DMS53 (cell line): ENCODE measurements at places on chromosomes 1 and 21.

- no peak for DNase-seq
Measured at GRCh38 chr1:228983661-228984060, 248.4 kb downstream of the RHOU start.

DNA sequence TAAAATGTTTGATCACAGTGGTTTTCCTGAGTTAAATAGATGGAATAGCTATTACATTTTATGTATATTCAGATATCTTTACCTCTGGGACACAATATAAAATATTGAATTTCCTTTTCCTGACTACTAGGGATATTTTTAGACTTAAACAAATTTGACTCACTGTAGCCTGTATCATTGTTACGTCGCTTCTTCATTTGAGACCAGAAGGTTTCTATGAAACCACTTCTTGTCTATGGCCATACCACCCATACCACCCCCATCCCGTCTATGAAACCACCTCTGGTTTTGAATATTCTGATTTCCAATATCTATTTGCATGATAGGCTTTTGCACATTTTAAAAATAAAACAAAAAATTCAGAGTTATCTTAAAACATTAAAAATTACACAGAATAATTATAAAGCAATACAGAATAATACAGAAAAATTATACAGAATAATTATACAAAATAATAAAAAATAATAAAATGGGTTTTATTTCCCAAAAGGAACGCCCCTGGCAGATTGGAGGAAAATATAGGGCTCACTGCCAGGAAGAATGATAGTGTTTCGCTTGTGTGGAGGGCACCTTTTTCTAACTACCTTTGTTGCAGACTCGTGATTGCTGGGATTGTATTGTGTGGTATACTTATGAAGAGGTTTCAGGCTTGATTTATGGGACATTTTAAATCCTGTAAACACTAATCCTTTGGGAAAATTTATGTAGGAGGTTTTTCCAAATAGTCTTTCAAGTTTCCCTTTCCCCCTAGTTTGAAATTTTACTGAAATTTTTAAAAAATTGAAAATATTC lies 4.7 kb downstream of the SPEN start:
- no peak for DNase-seq

- DNase-seq, result no peak
Measured at GRCh38 chr1:151294742-151295462, 12.8 kb downstream of the ZNF687 start.

DNA sequence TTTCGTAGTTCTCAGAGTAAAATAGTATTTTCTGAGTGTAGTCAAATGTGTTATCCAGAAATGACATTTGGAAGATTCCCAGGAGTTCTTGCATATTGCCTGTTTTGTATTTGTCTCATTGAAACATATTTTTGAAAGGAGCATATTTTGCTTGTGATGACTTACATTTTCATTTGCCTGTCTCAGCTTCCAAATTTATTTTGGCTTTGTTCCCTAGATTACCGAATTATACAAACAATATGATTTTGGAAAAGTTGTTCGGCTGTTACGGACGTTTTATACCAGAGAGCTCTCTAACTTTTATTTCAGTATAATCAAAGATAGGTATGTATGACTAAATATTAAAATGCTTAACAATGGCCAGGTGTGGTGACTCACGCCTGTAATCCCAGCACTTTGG lies 46.0 kb downstream of the IARS2 start:
- no peak for DNase-seq

- DNase-seq, result peak; percentile 96
Measured at GRCh38 chr1:221845650-221846371, 103.9 kb upstream of the DUSP10 start.

DNA sequence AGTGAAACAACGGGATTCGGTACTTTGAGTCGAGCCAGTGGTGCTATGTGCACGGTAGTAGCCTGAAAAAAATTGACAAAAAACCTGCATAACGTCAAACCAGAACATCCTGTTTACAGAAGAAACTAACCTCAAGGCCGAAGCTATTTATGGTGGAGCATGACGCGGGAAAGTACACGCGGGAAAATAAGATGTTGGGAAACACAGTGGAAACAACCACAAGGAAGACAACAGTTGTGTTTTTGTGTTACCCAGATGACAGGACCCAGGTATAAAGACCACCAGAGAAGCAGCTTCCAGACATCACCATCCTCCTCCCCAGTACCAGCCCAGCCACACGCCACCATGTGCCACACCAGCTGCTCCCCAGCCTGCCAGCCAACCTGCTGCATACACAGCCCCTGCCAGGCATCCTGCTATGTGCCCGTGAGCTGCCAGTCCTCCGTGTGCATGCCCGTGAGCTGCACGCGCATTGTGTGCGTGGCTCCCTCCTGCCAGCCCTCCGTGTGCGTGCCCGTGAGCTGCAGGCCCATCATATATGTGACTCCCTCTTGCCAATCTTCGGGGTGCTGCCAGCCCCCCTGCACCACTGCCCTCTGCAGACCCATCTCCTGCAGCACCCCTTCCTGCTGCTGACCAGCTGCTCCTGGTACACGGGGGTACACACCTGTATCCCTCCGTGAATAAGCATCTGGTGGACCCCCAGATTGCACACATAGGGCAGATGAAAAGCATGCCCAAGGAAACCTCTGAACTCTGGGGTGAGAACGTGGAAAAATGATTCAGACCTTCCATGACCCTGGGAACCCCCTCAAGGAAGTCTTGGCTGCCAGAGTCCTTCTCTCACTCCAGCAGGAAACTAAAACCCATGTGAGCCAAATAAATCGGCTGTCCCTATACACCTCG lies at the start of gene KRTAP12-3:
TSS of gene KRTAP12-3 (plus strand) at position 298 of the 906 bp plus-strand sequence. CDS start at position 346, 48 bp downstream.
- DNase-seq, result no peak

DNA sequence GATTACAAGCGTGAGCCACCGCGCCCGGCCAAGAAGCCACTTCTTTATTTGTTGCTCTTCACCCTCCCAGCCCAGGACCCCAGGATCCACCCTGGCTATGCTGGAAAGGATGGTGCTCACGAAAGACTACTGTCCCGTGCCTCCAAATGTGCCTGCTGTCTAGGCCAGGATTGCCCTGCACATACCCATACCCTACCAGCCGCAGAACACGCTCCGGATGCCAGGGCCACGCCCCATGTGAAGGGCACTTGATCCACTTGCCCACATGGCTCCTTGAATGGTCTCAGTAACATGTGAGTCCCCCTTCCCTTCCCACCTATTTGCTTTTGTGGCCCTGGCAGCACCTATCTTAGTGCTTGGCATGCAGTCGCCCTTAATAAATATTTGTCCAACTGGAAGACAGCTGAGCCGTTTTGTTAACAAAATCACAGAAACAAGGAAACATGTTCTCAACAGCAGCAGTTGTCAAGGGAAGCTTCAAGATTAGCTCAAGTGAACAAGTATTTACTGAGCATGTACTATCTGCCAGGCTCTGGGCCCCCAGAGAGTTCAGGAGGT lies 13.8 kb upstream of the UBXN10 start:
- peak; percentile 62 for DNase-seq

- DNase-seq, result no peak
Measured at GRCh38 chr1:70778056-70778762, 269.4 kb downstream of the PTGER3 start.

DNA sequence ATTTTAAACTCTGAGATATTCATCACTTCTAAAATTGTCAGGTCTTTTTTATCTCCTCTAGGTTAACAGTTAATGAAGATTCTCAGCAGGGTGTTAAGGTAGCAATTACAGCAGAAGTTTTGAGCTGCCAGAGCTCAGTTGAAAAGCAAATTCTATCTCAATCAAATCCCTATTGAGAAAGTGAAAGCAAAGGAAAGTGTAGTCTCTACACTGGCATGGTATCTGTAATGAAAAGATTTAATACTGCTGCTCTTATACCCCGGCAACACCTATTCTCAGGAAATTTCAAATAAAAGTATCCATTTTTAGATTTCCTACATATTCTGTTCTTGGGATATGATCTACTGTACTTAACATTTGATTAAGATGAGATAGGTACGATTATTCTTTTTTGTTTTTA lies 913.5 kb downstream of the MRPL39 start:
- peak; percentile 39 for DNase-seq

DNA sequence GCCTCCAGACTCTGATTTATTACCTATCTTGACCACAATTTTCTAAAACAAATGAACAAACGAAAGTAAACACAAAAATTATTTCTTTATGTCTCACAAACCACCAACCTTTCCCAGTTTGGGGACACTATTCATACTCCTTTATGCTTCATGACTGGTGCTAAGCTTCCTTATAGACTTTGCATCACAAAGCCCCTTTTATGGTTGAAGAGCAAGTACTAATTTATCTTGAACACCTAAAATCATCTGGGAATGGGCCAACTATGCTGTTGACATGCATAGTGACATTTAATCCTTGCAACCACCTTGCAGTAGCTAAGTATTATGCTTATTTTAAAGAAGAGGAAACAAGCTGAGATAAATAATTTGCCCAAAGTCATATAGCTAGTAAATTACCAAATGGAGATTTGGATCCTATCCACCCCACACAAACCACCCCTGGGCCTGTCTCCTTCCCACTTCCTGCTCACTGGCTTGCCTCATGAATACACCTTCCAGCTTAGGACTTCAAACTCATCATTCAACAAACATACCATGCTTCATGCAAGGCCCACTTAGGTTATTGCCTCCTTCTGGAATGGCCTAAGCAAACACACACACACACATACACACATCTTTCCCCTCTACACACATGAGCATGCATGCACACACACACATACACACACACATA lies 192.2 kb downstream of the PLPP3 start:
- DNase-seq, result peak; percentile 29

GRCh38 chr21:31162079-31162699 lies 123.9 kb upstream of the KRTAP19-8 start:
- no peak for DNase-seq

- DNase-seq, result peak; percentile 47
Measured at GRCh38 chr1:44707112-44707881, 23.7 kb downstream of the RNU5D-1 start.

DNA sequence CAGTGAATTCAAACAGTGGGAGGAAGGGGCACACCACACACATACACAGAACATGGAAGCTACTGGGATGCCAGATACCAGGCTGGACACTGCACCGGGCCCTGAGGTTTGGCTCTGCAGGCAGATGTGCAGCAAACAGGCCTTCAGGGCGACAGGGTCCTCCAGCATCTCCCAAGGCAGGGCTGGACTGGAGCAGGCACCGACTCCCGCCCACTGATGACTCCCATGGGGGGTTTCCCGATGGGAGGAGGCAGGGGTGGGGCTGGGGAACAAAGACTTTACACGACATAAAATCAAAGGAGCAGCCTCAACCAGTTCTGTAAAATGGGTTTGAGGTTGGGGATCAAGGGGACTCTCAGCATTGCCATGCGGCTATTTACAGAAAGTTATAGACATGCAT lies 118.1 kb downstream of the SYT2 start:
- no peak for DNase-seq

DNA sequence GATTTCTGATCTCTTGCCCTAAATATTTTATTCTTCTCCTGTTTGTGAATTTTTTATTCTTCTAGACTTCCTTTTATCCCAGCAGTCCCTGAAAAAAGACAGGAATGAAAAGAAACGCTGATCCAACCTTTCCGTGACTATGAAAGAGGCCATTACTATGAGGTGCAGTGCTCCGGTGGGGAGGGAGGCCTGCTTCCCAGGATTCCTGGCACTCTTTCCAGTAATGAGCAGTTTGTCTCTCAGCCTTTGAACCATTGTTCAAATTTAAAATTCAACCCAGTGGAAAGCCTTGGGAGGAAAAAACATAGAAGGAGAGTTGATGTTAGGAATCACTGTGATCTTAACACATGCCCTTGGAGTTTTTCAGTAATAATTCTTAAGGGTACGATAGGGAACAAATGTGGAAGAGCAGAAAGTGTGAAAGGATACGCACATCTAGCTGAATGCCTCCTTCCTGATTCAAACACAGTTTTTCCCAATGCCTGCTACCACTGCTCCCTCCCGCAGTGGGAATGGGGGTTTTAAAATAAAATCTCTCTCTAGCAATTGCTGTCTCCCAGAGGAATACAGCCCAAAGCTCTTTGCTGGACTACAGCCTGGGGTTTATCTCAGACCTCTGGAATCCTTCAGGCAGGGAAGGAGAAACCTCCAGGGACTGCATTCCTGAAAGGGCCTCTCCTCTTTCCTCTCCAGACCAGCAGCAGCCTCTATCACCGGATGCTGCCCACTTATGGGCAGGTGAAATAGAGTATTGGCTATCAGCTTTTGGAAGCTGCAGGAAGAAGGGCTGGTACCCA lies 6.1 kb downstream of the IER5 start:
- no peak for DNase-seq

GRCh38 chr1:98287626-98288025 lies 366.8 kb upstream of the DPYD start:
- DNase-seq, result no peak

DNA sequence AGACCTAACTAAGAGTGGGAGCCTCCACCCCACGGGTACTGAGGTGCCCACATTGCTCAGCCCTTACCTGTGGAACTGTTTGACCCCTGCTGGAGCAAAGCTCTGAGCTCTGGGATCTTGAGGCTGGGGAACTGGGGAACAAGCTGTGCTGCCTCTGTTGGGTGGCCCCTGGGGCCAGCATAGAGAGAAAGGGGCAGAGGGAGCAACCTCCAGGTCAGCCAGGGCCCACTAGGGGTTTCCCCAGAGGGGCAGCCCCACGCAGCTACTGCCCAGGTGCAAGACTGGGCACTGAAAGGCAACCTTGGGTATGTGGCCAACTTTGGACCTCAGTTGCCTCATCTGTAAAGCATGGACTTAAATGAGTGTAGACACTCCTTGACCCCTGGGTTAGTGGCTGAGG lies 23.5 kb upstream of the EPB41 start:
- no peak for DNase-seq

DNA sequence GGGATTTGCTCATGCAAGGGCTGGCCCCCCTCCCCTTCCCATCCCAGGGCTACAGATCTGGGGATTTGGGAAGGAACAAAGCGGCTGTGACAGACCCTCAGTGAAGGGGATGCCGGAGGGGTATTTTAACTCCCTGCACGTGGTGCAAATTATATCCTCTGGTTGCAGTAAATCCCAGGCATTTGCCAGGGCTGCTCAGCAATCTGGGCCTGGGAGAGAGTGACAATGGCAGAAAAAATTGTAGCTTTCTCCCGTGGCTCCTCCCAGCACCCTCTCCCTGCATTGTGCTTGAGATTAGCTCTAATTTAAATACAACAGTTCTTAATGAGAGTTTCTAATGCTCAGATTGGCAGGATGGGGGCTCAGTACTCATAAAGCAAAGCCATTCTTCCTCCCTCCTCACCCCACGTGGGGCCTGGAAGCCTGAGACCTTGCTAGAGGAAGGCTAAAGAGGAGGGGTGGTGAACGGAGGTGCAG lies 129.9 kb upstream of the CD34 start:
- DNase-seq, result no peak

GRCh38 chr1:29643838-29644440 lies 407.6 kb downstream of the PTPRU start:
- no peak for DNase-seq

- no peak for DNase-seq
Measured at GRCh38 chr1:94100785-94101612, 19.9 kb downstream of the ABCA4 start.

DNA sequence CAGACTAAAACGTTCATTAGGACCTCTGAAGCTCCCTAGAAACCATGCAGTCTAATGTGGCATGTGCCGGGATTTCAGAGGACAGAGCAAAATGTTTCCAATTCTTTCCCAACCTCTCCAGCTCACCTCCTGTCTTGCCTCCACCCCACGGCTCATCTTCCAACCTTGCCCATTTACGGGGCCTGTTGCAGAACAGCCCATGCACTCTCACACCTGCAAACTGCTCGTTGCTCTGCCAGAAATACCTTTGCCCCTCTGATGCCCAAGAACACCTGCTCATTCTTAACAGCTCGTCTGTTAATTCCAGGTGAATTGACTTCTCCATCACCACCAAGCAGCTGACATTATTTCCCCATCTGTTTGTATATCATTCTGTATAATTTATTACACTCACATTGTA lies 53.9 kb upstream of the LBR start:
- DNase-seq, result peak; percentile 72
